Epithelial cell of proximal tubule (primary cell): ENCODE measurements at places on chromosomes 5 and 9. TPM values are rescaled to one million over a fixed set of nuclear protein-coding genes. Genes with fewer than 3 reads are reported as not detected.

Gene ECSCR
- 0.12 and 0.65 TPM in 2 replicates for total RNA-seq

Gene FAM221B
- total RNA-seq: not detected in 2 replicates

Gene CARTPT
- not detected in 2 replicates for total RNA-seq

Gene MED27
- total RNA-seq: 21.3 and 50.0 TPM in 2 replicates

Gene SLC6A19
- not detected in 2 replicates for total RNA-seq

Gene ACSL6
- total RNA-seq: 0.35 TPM in 1 of 2 replicates, not detected in the other

Gene S1PR3
- 2.6 and 4.2 TPM in 2 replicates for total RNA-seq

GRCh38 chr9:68805890-68806517, 101.0 kb downstream of the PIP5K1B start:
- DNase-seq: no peak

- DNase-seq: no peak
Measured at GRCh38 chr5:92836855-92837755, 743.9 kb downstream of the NR2F1-AS1 start.

DNA sequence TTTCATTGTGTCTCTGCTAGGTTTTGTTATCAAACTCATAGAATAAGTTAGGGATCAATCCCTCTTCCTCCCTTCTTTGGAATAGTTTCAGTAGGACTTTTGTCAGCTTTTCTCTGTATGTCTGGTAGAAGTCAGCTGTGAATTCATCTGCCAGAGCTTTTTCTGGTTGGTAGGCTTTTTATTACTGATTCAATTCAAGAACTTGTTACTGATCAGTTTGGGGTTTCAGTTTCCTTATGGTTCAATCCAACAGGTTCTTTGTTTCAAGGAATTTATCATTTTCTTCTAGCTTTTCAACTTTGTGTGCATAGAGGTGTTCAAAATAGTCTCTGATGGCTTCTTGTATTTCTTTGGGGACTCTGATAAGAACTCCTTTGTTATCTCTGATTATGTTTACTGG, 221.7 kb downstream of the FGF10 start:
- no peak for DNase-seq

DNA sequence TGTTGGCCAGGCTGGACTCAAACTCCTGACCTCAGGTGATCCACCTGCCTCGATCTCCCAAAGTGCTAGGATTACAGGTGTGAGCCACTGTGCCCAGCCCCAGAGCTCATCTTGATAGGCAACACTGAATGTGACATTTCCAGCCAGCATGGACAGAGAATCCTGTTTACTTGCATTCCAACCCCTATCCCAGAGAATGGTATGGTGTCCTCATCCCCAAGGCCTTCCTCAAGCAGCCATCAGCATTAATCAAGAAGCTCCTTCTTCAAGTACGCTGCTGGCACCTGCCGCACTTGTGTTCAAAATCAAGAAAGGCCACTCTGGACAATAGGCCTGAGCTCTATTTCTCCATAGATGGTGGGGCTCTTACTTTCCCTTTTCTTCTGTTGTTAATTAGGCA, 40.2 kb downstream of the STARD4 start:
- no peak for DNase-seq

DNA sequence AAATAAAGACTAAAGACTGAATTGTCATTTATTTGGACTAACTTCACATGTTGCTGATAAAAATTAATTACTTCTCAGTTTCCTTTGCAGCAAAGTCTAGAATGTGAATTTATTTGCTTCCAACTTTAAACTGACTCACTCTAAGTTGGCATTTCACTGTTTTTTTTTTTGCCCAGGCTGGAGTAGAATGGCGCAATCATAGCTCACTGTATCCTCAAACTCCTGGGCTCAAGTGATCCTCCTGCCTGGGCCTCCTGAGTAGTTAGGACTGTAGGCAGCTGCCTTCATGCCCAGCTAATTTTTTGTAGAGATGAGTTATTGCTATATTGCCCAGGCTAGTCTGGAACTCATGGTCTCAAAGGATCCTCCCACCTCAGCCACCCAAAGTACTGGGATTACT, 3.5 kb downstream of the CCNB1 start:
- DNase-seq: no peak

- no peak for DNase-seq
Measured at GRCh38 chr9:132673355-132673754, 3.1 kb downstream of the GTF3C4 start.

DNA sequence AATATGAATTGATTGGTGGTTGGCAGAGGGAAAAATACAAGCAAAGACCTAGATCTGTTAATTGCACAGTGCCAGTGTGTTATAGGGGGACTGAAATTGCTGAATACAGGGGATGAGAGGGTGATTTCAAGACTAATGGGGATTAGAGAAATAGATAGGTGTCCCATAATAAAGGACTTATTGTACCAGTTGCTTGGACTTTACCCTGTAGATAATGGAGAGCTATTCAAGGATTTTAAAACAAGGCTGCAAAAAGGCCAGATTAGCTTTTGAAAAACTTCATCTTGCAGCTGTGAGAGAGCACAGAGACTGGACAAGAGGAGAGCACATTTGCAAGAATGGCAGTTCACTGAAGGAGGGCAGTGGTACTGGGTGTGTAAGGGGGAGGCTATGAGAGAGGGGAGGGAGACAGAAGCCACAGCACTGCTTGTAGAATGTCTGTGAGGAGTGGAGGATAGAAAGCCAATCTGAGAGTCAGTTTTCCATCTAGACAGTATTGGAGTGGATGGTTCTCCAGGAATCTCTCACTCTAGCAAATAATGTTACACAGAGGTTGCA, 28.8 kb upstream of the SCAMP1 start:
- no peak for DNase-seq

- DNase-seq: no peak
Measured at GRCh38 chr5:36899860-36900259, 23.3 kb downstream of the NIPBL start.

GRCh38 chr5:93100428-93100827, 480.6 kb downstream of the NR2F1-AS1 start:
- DNase-seq: no peak

DNA sequence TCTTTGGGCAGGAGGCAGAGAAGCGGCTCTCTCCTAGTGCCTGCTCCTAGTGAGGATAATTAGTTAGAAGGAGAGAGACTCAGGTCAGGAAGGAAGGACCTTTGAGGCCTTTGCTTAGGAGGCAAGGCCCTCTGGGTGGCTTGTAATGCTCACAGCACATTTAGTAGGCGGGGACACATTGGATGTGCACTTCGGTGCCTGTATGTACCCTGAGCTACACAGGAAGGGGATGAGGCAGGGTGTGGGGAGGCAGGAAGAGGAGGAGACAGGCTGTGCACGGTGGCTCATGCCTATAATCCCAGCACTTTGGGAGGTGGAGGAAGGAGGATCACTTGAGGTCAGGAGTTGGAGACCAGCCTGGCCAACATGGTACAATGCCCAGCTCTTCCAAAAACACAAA, 7.2 kb upstream of the LCN2 start:
- DNase-seq: no peak

GRCh38 chr5:143619040-143619439, 192.9 kb upstream of the HMHB1 start:
- DNase-seq: no peak

- no peak for DNase-seq
Measured at GRCh38 chr5:88693071-88693932, 189.7 kb downstream of the MEF2C start.

- DNase-seq: no peak
Measured at GRCh38 chr5:32138839-32139493, 35.2 kb downstream of the GOLPH3 start.

DNA sequence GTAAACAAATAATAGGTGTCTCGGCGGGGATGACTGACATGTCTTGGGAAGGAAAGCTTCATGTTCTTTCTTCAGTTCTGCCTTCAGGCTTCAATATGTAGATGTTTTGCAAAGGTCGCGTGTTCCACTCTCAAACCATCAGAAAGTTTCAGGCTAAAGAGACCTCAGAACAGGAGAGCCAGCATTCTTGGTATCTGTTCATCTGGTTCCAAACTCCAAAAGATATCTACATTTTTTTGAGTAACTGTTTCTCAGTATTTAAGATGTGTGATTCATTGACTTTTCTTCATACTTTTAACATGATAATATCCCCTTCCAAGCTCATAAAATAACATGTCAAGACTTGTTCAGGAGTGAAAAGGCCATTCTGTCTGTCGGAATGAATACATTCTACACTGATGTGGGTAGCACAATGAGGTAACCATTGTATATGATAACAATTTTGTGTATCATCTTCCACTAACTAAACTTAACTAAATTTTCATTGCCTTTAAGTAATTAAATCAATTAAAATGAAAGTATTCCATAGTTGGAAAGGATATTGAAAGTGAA, 183.6 kb downstream of the CFAP90 start:
- no peak for DNase-seq

GRCh38 chr9:114771889-114772288, 34.0 kb downstream of the TNFSF15 start:
- DNase-seq: no peak

DNA sequence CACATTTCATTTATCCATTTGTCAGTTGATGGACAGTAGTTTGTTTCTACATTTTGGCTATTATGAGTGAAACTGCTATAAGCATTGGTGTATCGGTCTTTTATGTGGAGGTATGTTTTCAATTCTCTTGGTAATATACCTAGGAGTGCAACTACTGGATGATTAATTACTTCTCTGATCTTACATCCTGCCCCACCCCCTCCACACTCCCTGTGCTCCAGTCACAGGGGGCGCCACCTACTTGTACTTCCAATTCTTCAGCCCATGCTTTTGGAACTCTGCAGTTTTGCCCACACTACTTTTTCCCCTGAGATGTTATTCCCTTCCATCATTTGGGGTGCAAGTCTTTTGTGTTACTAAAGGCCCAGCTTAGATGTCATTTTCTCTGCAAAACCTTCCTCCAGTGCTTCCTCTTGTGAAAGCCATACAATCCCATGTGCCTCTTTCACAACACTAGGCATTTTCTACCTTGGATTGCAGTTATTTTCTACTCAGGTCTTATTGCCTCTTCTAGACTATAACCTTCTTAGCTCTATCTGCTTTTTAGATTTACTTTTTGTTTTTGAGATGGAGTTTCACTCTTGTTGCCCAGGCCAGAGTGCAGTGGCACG, 42.1 kb downstream of the SEC61B start:
- DNase-seq: no peak

GRCh38 chr5:159458217-159458711, 128.0 kb upstream of the IL12B start:
- DNase-seq: no peak

DNA sequence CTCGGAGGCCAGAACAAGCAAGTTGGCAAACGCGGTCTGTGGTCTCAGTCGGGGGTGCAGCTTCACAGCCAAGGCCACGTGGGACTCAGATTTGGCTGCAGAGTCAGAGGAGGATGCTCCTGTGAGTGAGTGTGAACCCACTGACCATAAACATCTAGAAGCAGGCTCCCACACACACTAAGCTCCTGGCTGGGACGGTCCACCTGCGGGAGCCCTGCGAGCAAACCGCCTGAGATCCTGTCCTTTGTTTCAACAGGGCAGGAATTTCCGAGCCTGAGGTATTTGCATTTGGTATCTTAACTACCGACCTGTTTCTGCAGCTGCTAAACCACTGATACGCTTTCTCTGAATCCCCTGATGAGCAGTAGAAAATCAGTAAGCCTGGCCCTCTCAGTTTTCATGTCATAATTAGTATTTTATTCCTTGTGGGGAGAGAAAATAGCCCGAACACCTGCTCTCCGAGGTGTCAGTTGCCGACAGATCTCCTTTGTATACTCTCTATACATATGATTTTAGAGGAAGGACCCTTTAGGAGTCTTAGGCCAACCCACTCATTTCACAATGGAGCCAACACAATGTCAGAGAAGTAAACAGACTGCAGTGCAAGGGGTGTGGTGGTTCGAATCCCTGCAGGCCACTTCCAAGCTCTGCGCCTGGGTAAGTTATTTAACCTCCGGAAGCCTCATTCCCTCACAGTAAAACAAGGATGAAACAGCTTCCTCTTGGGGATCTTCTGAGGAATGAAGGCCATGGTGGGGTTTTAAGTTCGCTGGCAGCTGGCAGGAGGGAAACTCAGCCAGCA, 40.9 kb upstream of the PWWP2A start:
- DNase-seq: no peak
